ENCODE measurements at places on chromosomes 5 and 9.

DNA sequence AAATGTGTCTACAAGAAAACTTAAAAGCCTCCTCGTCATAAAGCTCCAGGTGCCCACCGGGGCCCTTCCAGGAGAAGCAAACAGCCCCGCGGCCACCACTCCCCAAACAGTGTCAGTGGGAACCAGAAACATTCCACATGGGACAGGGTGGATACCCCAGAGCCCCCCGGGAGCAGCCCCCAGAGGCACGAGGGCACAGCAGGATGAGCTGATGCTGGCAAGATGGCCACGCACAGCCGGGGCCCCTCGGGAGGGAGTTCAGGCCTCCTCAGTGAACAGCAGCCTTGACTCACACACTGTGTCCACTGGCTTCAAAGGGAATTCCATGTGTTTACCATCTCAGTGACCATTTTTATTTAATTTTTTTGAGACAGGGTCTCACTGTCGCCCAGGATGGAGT, 10.5 kb downstream of the EXD3 start:
- no peak for DNase-seq

DNA sequence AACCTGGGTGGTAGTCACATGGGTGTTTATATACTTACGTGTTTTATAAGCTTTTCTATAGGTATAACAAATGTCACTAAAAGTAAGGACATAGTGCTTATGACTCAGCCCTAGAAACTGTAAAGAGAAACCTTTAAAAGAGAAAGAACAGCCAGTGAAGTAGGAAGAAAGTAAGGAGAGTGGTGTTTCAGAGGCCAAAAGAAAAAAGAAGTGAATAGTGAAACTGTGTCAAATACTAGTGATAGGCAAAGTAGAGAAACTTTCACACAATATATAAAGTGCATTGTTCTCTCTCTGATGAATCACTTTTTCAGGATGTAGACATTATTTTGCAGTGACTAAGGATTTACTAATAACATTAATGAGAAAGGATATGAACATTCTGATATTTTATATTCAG, 74.2 kb upstream of the SUSD1 start:
- no peak for DNase-seq

DNA sequence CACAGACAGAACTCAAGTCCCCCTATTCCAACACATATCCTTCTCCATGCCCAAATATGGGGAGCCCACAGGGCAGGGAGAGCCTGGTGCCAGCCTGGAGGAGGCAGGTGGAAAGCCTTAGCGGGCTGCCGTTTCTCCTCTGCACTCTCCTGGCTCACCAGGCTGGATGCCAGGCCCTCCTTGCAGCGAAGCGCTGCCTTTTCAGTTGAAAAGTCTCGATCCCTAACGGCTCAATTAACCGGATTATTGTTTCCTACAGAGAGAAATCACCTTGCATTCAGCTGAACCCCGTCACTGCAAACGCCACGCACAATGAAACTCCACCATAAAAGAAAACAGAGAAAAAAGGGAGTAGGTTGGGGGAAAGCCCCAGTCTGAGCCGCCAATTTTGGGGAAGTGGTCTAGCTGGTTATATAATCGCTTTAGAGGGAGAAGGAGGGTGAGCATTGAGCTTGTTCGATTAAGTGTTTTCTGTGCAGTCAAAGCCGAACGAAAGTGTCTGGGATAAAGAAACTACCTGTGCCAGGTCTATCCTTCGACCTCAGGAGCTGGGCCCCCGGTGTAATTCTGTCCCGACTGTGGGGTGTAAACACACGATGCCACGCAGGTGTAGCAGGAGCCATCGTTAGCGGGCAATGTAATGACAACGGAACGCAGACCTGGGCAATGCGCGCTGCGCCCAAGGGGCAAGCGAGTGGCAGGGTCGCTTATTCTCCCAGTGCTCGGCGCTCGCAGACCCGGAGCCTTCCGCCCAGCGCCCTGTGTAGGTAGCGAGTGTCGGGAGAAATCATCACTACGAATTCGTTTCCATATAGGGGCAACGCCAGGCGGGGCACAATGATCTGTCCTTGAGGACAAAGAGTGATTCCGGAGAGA, 3.8 kb downstream of the BARHL1 start:
- no peak for DNase-seq

DNA sequence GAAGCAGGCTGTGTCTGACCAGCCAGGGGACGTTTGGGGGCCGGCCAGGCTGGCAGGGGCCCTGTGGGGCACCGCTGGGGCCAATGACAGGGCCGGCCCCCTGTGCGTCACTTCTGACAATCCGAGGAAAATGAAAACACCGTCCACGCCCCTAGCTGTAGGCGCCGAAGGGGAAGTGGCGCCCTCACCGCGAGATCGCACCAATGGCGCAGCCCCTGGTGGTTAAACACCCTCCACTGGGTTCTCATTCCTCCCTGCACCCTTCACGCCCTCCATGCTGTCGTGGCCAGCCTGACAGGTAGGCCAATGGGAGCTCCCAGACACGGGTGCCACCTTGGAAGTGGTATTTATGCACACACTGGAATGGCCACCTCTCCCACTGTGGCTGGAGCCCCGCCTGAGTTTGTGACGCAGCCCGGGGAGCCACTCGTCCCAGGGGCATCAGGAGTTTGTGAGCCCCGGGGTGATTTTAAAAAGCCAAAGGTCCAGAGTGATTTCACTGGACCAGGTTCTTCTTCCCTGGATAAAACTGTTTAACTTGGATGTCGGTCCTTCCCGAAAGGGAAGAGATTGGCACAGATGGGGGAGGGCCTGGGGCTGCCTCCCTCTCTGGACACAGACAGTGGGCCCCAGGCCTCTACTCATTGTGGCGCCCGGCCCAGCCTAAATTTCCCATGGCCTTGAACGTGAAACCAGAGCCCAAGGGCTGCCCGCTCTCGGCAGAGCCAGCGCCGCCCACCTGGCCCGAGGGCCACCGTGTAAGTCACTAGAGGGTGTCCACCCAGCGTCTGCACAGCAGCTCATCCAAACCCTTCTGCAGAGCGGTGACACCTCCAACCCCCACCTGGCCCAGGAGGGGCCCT, 49.7 kb downstream of the NKD2 start:
- DNase-seq = no peak

DNA sequence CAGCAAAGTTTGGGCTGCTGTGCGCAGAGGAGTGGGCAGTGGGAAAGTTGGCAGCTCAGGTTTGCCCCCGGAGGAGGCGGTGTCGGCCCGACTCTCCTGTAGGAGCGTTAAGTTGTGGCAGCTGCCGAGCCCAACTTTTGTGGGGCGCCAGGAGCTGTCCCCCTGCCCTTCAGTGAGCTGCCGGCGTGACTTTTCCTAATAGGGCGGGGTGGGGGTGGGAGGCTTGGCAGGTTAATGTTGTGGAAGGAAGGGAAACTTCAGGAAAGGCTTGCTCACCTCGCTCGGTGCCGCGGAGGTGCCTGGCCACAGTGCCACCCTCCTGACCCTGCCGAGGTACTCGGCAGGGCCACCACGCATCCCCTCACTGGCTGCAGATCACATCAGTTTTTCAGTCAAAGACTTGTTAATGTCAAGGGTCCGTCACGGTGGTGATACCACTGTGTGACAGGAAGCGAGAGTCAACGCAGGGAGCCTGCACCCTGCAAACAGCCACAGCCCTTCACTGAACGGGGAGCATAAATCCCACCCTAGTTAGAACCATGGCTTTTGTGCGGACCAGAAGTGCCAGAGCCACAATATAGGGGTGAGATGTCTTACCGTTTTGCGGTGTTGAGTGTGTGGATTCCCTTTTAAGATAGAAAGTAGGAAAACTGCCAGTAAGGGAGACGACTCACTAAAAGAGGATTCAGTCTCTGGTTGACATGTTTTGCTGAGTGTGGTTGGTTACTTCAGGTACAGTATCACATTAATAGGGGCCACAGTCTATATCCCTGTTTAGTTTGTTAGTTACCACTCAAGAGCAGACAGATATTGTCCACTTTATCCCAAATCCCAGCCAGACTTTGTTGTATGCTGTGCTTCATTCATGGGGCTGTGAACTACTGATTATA, 796 bp downstream of the LNPEP start:
- DNase-seq = no peak

Data from retinal pigment epithelial cell (primary cell).